ENCODE measurements at places on chromosomes 5 and 9. TPM values are rescaled to one million over a fixed set of nuclear protein-coding genes. Genes with fewer than 3 reads are reported as not detected.

BICD2 gene
- 26.7 TPM for total RNA-seq

MEGF9 gene
- total RNA-seq = 6.9 TPM

ATP10B gene
- total RNA-seq = not detected

SPAAR gene
- total RNA-seq = not detected

RAD50 gene
- total RNA-seq = 48.3 TPM

PHF24 gene
- 0.04 TPM for total RNA-seq

PCDHB15 gene
- total RNA-seq = not detected

ARHGAP26 gene
- total RNA-seq = 16.7 TPM

ANKRD31 gene
- 0.64 TPM for total RNA-seq

PCDHA12 gene
- not detected for total RNA-seq

GRCh38 chr5:79418276-79418675 lies 95.7 kb downstream of the HOMER1 start:
- H3K36me3 ChIP-seq = no peaks in the 10 kb centered on the region
- H3K4me3 ChIP-seq = no peak overlapping the region

- H3K4me1 ChIP-seq = no peaks in the 10 kb centered on the region
- no peak overlapping the region for H3K27ac ChIP-seq
- no peaks in the 10 kb centered on the region for H3K36me3 ChIP-seq
- no peak for DNase-seq
- H3K4me3 ChIP-seq = no peak overlapping the region
- H3K27me3 ChIP-seq = no peaks in the 10 kb centered on the region
Measured at GRCh38 chr9:131969469-131969989, 110.1 kb downstream of the MED27 start.

DNA sequence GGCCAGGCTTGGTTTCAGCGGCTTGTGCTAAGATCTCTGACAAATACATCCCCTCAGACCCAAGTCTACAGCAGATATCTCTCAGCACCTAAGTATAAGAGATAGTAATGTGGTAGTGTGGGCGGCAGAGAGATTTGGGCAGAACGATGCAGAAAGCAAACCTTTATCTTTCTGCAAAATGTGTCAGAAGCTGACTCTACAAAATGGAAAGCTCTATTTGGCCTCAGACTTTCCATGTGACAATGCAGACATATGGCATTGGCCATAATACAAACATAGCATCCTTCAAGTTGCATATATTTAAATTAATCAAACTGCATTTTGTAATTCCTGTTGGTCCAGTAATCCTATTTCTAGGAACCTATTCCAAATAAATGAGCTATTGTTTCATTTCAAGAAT lies 102.5 kb upstream of the RAI14 start:
- H3K27ac ChIP-seq = no peak overlapping the region
- peaks cover 4% of the 10 kb centered on the region for H3K27me3 ChIP-seq
- H3K4me3 ChIP-seq = no peak overlapping the region
- no peaks in the 10 kb centered on the region for H3K4me1 ChIP-seq
- H3K36me3 ChIP-seq = no peaks in the 10 kb centered on the region
- no peak for DNase-seq

- H3K27ac ChIP-seq = peak overlapping the region; percentile 61
- peaks cover 9% of the 10 kb centered on the region for H3K4me1 ChIP-seq
- H3K27me3 ChIP-seq = no peaks in the 10 kb centered on the region
Measured at GRCh38 chr9:137423514-137424291, 510 bp downstream of the NOXA1 start.

- H3K27me3 ChIP-seq = no peaks in the 10 kb centered on the region
- no peak for DNase-seq
Measured at GRCh38 chr9:80550181-80550580, 978.4 kb downstream of the TLE4 start.

- no peaks in the 10 kb centered on the region for H3K36me3 ChIP-seq
- H3K4me3 ChIP-seq = no peak overlapping the region
- H3K27me3 ChIP-seq = no peaks in the 10 kb centered on the region
- no peak for DNase-seq
- H3K27ac ChIP-seq = no peak overlapping the region
Measured at GRCh38 chr9:82126256-82126655, 137.7 kb downstream of the SPATA31D1 start.

DNA sequence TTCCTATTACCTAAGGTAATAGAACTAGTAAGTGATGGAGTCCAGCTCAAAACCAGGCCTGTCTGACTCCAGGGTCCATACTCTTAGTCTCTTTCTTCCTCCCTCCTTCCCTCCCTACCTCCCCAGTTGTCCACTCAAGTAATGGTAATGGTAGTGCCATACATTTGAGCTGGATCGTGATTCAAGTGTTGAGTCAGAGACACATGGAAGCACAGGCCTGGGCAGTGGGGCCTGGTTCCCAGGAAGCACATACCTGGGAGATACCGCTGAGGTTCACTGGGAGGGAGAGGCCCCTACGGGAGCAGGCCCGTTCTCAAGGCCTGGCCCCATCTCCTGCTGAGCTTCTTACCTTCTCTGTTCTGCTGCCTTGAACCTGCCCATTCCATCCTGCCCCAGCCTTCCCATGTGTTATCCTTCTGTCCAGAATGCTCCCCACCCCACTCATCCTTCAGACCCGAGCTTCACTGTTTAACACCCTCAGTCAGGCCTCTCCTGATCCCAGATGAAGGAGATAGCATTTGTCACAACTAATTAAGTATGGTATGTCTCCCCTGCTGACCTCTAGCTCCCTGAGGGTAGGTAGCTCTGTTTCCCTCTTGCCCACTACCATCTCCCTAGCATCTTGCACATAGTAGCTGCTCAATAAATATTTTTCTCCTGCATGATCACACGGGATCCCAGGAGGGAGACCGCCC lies 13.8 kb downstream of the URM1 start:
- H3K36me3 ChIP-seq = peaks cover 46% of the 10 kb centered on the region
- no peak overlapping the region for H3K4me3 ChIP-seq
- no peaks in the 10 kb centered on the region for H3K4me1 ChIP-seq
- H3K27ac ChIP-seq = no peak overlapping the region
- DNase-seq = no peak

GRCh38 chr5:45694971-45695803 lies 993 bp downstream of the HCN1 start:
- no peaks in the 10 kb centered on the region for H3K36me3 ChIP-seq
- DNase-seq = no peak
- no peaks in the 10 kb centered on the region for H3K4me1 ChIP-seq
- no peaks in the 10 kb centered on the region for H3K27me3 ChIP-seq

- no peak for DNase-seq
- H3K27me3 ChIP-seq = peaks cover 20% of the 10 kb centered on the region
Measured at GRCh38 chr9:122232796-122233306, 4.1 kb upstream of the LHX6 start.

GRCh38 chr9:35114113-35114839 lies 1.4 kb downstream of the ATOSB start:
- H3K27ac ChIP-seq = peak overlapping the region; percentile 82
- H3K27me3 ChIP-seq = no peaks in the 10 kb centered on the region
- peaks cover 52% of the 10 kb centered on the region for H3K4me1 ChIP-seq
- DNase-seq = peak; percentile 87
- no peaks in the 10 kb centered on the region for H3K36me3 ChIP-seq
- H3K4me3 ChIP-seq = peak overlapping the region; percentile 61

DNA sequence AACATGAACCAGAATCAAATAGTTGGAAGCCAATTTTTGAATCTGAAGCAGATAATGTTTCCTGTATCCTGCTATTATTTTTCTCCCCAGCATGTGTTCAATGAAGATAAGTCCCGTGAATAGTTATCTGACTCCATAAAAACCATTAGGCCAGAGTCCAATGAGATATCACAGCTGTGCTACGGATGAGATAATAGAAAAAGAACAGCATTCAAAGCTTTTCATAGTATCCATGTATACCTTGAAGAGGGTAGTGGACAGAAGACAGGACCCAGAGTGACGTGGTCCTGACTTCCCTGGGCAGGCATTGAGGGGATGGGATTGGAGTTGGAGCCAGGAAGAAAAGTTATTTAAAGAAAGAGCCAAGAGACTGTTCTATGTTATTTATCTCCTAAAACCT lies 50.7 kb upstream of the C6 start:
- DNase-seq = no peak
- no peaks in the 10 kb centered on the region for H3K36me3 ChIP-seq
- no peaks in the 10 kb centered on the region for H3K4me1 ChIP-seq
- no peak overlapping the region for H3K4me3 ChIP-seq

- no peaks in the 10 kb centered on the region for H3K36me3 ChIP-seq
- DNase-seq = no peak
- H3K4me3 ChIP-seq = no peak overlapping the region
- no peaks in the 10 kb centered on the region for H3K27me3 ChIP-seq
Measured at GRCh38 chr5:172574871-172575223, 66.2 kb upstream of the NEURL1B start.

GRCh38 chr9:79974806-79975422 lies 403.1 kb downstream of the TLE4 start:
- H3K36me3 ChIP-seq = no peaks in the 10 kb centered on the region
- no peak overlapping the region for H3K4me3 ChIP-seq
- no peak for DNase-seq
- H3K4me1 ChIP-seq = no peaks in the 10 kb centered on the region

DNA sequence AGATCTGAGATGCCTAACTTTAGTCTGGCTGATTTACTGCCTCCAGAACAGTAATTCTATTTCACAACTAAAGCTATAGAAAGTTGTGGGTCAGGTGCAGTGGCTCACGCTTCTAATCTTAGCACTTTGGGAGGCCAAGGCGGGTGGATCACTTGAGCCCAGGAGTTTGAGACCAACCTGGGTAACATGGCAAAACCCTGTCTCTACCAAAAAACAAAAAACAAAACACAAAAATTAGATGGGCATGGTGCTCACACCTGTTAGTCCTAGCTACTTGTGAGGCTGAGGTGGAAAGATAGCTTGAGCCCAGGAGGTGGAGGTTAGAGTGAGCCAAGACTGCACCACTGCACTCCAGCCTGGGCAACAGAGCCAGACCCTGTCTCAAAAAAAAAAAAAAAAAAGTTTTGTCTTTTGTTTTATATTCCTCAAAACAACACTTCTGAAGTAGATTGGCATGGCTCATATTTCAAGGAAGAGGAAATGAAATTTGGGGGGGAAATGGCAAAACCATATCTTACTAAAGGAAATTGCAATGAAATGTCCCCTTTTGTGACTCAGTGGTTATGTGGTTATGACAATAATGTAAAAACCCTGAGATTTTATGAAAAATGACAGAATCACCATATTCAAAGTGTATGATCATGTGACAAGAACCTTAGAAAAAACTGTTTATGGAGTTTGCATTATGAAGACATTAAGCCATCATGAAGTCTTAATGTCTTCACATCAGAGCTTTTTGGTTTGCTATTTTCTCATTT lies 16.2 kb downstream of the FNBP1 start:
- no peak overlapping the region for H3K27ac ChIP-seq
- no peak overlapping the region for H3K4me3 ChIP-seq
- H3K4me1 ChIP-seq = peaks cover 86% of the 10 kb centered on the region
- no peaks in the 10 kb centered on the region for H3K36me3 ChIP-seq

- no peaks in the 10 kb centered on the region for H3K27me3 ChIP-seq
- DNase-seq = no peak
- no peak overlapping the region for H3K27ac ChIP-seq
Measured at GRCh38 chr5:104942735-104943134, 1380.1 kb upstream of the NUDT12 start.

DNA sequence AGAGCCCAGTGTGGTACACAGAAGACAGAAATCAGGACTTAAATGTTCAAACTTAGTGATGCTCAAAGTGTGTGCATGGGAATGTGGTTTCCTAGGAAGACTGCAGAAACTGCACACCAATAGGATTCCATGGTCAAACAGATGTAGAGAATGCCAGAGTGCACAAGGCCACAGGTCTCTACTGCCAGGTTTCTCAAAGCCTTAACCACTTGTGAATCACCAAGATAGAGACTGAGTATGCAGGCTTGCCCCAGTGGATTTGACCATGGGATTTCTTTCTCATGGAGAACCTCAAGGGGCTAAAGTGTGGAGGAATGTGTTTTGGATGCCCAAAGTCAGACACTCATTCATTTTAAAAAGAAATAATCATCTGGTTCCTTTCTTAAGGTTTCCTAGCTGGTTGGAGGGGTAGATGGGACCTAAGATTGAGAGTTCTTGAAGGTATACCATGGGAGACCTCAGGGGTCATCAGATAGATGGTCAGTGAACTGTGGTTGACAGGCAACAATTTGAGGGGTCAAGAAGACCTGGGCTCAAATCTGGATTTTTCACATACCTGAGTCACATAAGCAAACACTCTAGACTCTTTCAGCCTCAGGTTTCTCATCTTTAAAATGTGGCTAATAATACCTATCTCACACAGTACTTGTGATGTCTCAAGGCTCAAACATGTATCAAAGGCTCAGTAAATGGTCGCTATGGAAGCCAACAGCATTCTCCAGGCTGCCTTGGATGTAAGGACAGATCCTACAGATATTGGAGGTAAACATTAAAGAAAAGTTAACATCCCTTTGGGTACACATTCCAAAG lies 81.1 kb downstream of the BOD1 start:
- H3K4me1 ChIP-seq = no peaks in the 10 kb centered on the region
- H3K27ac ChIP-seq = no peak overlapping the region
- no peak for DNase-seq

- no peaks in the 10 kb centered on the region for H3K27me3 ChIP-seq
- no peak for DNase-seq
- H3K4me1 ChIP-seq = peaks cover 9% of the 10 kb centered on the region
- no peak overlapping the region for H3K27ac ChIP-seq
- no peaks in the 10 kb centered on the region for H3K36me3 ChIP-seq
Measured at GRCh38 chr9:113373256-113373655, 3.5 kb downstream of the HDHD3 start.

- H3K27ac ChIP-seq = no peak overlapping the region
- DNase-seq = no peak
- no peaks in the 10 kb centered on the region for H3K36me3 ChIP-seq
- H3K4me1 ChIP-seq = no peaks in the 10 kb centered on the region
- no peaks in the 10 kb centered on the region for H3K27me3 ChIP-seq
- no peak overlapping the region for H3K4me3 ChIP-seq
Measured at GRCh38 chr5:22044229-22044628, 808.9 kb downstream of the CDH12 start.

DNA sequence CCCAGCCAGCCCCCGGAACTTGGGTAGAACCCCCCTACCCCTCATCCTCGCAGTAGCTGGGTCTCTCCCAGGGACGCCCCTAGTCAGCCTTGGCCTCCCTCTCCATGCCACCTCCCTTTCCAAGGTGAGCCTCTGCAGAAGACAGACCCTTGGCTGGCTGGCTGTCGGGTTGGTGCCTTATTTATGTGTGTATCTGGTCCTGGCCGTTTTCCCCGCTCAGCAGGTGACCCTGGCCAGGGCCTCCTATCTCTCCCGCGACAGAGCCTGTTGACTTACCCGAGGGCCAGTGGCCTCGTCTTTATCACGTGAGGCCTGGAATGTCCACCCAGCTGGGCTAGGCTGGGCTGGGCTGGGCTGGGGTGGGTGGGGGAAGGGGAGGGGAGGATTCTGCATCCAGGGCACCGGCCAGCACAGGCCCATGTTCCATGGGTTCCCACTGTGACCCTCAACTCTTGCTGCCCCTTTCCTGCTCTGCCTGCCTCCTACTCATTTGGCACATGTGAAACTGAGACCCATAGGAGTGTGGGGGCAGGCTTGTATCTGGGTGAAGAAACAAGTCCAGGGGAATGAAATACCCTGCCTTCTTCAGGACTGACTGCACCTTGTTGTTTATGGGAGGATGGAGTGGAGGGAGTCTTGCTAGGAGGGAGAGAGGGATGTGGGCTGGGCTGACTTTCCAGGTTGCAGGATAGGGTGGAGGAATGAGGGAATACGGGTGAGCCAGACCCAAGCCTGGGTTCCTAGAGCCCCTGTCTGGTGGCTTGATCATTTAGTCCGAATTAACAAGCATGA lies 3.1 kb downstream of the CXXC5 start:
- H3K36me3 ChIP-seq = no peaks in the 10 kb centered on the region
- peaks cover 39% of the 10 kb centered on the region for H3K27me3 ChIP-seq
- H3K4me3 ChIP-seq = no peak overlapping the region
- no peak for DNase-seq
- H3K4me1 ChIP-seq = peaks cover 42% of the 10 kb centered on the region

All from CD8-positive, alpha-beta memory T cell (primary cell).